ENCODE measurements at places on chromosomes 2 and 18.

GRCh38 chr2:11753452-11753885 is 7.0 kb downstream of the LPIN1 start:
- peak; percentile 55 for DNase-seq

- DNase-seq = peak; percentile 25
These were observed 995 bp upstream of the RTN4 start for GRCh38 chr2:55051026-55051866.

DNA sequence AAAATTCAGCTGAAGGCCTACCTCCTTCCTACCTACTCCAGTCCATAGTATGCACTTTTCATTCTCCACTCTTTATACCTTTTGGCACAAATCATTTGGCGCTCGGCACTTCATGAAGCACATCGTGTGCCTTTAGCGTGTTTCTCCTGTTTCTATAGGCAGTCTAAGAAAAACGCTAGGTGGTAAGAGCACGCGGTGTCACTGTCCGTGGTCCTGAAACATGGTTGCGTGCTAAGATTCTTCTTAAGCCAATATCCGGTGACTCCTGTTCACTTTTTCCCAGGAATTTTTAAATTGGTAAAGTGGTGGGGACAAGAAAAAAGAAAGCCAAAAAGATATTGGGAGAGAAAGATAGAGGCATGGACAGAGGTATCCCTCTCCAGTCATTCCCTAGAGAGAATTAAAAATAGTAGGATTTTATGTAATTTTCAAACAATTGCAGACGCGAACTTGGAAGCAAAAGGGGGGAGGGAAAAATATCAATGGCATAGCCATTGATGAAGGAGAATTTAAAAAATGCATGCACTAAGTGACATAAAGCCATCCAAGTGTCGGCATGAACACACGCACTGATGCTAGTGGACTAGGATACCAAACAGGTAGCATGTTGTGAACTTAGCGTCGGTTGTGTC is 1.4 kb upstream of the CTNNA2 start:
- no peak for DNase-seq

- DNase-seq = no peak
These were observed 198.1 kb upstream of the SLC39A10 start for GRCh38 chr2:195458936-195459335.
